ENCODE measurements at places on chromosomes 11 and 22.

- DNase-seq: no peak
These were observed 36.9 kb downstream of the NAALAD2 start for GRCh38 chr11:90171359-90171758.

DNA sequence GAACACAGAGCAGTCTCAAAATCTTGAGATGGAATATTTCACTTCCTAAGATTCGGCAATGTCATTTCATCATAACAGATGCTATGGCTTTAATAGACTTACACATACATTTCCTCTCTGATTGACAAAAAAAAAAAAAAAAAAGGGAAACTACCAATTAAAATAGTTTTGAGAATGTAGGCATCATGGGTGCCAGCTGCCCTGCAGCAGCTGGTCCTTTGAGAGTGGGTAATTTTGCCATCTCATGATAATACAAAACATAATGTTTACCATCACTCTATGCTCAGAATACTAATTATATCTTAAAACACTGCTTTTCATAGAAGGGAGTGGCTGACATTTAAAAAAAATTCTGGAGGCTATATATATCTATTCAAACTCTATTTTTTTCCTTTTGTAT, 775.6 kb upstream of the CCDC90B start:
- no peak for DNase-seq

- no peak for DNase-seq
These were observed 126.0 kb upstream of the CADM1 start for GRCh38 chr11:115630214-115630613.

DNA sequence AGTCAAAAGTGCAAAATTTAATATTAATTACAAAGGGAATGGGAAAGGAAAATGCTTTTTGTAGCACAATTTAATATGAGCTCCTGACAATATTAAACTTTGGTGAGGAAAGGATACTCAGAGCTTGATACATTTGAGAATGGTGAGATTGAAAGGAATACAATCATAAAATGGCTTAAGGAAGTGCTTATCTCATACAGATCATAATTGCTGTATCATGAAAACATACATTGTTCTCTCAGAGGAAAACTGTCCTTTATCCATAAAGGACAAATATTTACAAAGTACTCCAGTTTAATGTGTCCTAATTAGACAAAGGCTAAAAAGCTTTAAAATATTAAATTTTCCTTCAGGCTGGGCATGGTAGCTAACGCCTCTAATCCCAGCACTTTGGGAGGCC, 260.4 kb downstream of the TMEM135 start:
- no peak for DNase-seq
